Inflammatory macrophage treated with lipopolysaccharide for 4 hours (primary cell): ENCODE measurements at places on chromosomes 6 and 20.

- DNase-seq: peak; percentile 49
Measured at GRCh38 chr20:34022151-34022838, 28.6 kb downstream of the RALY start.

GRCh38 chr6:153129873-153130514, 1.1 kb downstream of the RGS17 start:
- no peak for DNase-seq

GRCh38 chr6:150116200-150116800, 26.5 kb upstream of the PPP1R14C start:
- no peak for DNase-seq

GRCh38 chr6:11947063-11947462, 65.0 kb upstream of the HIVEP1 start:
- no peak for DNase-seq

- no peak for DNase-seq
Measured at GRCh38 chr20:62097881-62098407, 24.3 kb upstream of the LSM14B start.

GRCh38 chr6:94769197-94769596, 808.1 kb upstream of the MANEA start:
- no peak for DNase-seq
